ENCODE measurements at places on chromosomes 12 and 14.
A peak's percentile ranks its signal among the peaks of the same experiment; 100 is the strongest.

GRCh38 chr12:15201056-15201455 is 20.2 kb downstream of the RERG start:
- DNase-seq = no peak

DNA sequence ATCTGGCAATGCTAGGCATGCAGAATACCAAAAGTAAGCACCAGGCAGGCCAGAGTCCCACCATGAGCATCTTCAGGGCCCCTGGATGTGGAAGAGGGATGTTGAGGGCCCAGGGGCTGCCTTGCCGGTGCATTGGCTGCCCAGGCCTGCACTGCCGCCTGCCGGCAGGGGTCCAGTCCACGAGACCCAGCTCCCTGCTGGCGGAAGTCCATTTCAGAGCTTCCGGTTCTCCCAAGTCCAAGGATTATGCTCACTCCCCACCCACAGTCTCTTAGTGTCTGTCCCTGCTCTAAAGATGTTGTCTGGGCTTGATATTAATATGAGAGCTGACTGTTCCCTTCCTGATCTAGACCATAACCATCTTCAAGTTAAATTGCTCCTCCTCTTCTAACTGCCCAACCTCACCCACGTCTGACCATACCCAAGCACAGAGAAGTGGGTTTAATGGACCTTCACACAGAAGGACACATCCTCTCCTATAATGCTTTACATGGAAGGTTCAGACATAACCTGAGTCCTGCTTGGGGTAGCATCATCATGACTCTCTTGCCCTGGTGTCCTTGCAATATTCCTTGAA is 117.4 kb downstream of the DAD1 start:
- peak; percentile 58 for DNase-seq

DNA sequence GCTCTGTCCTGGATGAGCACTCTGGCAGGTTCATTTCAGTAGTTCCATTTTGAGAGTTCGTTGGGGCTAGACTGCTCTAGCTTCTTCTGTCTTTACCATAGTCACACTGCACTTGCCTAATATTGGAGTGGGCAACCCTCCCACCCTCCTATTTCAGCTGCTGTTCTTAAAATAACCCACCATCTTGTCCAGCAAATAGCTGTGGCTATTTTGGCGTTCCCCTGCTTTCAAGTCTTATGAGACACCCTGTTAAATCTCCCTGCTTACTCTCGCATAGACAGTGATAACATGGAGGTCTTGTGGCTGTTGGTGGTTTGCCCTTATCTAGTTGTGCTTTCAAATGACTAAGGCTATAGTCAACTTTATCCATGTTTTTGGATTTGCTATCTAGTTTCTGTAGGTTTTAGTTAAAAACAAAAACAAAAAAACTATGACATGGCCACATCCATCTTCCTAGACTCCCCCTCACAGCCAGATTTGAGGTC is 65.5 kb downstream of the LRP6 start:
- no peak for DNase-seq

GRCh38 chr14:88348546-88348945 is 25.5 kb upstream of the KCNK10 start:
- DNase-seq = no peak

DNA sequence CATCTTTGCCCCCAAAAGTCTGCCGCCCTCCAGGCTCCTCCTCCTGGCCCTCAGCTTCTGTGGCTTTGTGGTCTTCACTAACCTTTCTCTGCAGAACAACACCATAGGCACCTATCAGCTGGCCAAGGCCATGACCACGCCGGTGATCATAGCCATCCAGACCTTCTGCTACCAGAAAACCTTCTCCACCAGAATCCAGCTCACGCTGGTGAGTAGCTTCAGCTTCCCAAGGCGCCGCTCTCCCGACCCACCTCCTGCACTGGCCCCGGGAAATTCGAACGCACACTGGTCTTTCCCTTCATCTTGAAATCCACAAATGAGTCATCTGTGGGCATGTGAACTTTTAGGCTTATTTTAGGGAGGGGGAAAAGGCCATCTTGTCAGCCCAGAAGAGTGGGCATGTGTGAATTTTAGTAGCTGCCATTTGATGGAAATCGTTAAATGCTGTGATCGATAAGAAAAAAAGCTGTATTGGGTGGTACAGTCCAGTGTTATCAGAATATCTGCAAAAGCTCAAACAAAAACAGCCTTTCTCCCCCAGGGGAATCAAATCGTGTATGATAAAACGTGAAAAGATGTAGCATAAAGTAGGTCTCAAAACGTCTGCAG is 700 bp downstream of the SLC35E3 start:
- DNase-seq = peak; percentile 69

DNA sequence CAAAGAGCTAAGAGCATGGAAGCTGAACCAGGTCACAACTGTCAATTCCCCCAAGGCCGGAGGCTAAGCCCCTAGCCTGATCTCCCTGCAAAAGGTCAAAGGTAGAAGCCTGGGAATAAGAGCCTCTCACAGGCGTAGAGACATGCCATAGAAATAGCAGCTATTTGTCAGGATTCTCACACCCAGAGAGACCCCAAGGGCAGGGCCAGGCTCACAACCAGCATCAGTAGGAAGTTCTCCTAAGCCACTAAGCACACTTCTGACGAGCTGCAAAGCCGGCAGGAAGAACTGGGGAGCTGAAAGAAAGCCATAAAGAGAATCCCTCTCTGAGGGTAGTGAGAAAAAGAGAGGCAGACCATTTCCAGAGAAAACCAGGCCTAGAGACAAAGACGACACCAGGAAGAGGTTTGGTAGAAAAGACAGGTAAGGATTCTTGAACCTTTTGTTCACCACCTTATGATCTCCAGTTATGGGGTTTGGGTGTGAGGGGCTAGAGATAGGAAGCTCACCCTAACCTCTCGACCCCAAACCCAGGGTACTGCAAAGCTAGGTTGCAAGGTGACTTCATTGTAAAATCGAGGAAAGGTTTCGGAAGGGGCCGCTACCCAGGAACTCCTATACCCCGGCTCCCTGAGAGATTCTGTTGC is 1.0 kb downstream of the SMARCC2 start:
- DNase-seq = peak; percentile 20

GRCh38 chr14:86938320-86938719 is 1054.7 kb downstream of the GALC start:
- peak; percentile 62 for DNase-seq

- DNase-seq = no peak
Measured at GRCh38 chr12:70534466-70534865, 102.8 kb downstream of the PTPRB start.

GRCh38 chr12:54378796-54379397 is 5.6 kb downstream of the ZNF385A start:
- peak; percentile 74 for DNase-seq

- no peak for DNase-seq
Measured at GRCh38 chr14:56708704-56709103, 101.6 kb downstream of the OTX2 start.

GRCh38 chr12:50564237-50564947 is 59.6 kb downstream of the DIP2B start:
- no peak for DNase-seq

- no peak for DNase-seq
Measured at GRCh38 chr12:80830533-80831088, 107.1 kb downstream of the LIN7A start.

DNA sequence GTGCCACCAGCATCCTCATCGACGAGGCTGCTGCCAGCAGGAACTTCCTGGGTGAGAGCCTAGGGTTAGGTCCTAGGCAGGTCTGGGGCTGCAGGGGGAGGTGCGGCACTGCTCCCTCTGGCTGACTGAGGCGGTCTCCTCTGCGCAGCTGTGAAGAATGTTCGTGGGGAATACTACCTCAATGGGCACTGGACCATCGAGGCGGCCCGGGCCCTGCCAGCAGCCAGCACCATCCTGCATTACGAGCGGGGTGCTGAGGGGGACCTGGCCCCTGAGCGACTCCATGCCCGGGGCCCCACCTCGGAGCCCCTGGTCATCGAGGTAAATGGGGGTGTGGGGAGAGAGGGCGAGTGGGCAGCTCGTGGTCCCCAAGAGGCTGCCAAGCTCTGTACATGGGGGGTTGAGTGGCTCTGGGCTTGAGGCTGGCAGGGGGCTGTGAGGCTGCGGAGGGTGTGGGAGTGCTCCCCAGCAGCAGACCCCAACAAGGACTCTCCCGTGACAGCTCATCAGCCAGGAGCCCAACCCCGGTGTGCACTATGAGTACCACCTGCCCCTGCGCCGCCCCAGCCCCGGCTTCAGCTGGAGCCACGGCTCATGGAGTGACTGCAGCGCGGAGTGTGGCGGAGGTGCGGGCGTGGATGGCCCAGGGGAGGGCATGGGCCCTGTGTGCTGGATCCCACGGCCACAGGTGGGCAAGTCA is 14.4 kb downstream of the PAPLN start:
- no peak for DNase-seq

DNA sequence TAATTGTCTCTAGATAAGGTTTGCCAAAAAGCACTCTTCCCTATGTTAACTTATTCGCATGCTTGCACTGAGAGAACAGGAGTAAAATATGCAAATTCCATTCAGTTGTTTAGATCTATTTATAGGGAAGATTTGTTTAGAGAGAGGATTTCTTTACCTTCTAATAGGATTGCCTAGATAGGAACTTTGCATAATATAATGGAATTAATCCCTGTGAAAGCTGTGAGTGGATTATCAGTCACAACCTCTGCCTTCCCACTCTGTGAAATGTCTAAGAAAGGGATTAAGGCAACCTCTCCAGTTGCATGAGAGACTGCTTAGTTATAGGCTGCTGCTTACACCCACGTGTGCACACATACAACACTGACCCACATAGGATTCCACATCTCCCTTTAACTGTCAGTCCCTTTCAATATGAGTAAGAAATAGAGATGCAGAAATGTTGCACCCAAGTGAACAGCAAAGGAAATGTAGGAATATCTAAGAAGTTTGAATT is 83.2 kb downstream of the ALG10B start:
- no peak for DNase-seq

DNA sequence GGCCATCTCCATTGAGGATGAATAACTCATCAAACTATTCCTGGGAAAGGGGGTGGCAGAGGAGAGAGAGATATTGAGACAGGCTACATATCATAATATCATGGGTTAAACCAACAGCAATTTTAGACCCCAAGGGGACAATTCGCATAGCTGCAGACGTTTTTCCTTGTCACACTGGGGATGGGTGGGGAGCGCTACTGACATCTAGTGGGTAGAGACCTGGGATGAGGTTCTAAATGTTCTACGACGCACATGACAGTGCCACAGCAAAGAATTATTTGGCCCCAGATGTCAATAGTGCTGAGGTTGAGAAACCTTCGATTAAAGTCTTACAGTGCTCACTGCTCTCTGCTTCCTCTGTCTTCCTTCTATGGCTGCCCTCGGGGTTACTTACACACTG is 425.6 kb downstream of the NRXN3 start:
- no peak for DNase-seq

DNA sequence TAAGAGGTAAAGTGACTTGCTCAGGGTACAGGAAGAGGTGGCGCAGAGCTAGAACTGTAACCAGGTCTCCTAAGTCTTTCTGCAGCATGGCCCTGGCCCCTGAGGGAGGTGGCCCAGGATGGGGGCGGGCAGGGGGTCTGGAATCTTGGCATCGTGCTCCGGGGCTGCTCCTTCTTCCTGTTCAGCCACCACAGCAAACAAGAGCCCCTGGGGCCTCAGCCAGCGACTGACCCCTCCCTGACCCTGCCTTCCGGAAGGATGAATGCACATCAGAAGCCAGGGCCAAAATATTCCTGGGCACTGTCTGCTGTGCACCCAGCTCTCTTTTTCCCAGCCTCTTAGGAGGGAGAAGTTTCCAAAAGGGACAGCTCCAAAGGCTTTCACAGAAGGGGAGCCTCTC is 242.8 kb downstream of the DPF3 start:
- DNase-seq = no peak

DNA sequence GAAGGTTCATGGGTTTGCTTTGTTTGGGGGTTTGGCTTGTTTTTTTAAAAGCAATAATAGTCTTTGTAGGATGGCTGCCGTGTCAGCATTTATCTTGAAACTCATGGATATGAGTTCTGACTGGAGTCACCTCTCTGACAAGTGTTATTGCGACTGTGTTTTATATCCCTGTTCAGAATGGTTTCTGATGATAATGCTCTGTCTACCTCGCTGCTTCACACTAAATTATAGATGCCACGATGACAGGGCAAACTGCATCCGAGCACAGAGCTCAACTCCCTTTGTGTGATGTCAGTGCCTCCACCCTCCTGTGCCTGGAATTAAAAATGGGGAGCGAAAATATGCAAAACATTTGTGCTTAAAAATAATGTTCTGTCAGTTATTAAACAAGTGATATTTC is 250.8 kb downstream of the EGLN3 start:
- no peak for DNase-seq

GRCh38 chr14:99462210-99462609 is 18.4 kb downstream of the SETD3 start:
- DNase-seq = no peak

DNA sequence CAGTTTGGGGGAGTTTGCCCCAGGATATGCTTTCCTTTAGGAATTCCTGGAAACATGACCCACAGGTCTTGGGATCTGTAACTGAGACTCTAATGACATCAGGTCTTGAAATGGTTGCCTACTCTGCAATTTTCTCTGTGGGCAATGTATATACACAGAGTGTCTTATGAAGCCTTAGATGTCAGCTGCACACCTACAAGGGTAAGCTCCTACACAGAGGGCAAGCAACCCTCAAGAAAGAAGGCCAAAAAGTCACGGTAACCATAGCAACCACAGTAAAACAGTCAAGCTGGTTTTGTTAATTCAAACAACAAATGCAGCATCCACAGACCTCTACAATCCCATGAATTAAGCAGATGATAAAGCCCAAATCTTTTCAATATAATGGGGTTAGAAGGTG is 293.0 kb downstream of the SSPN start:
- no peak for DNase-seq

GRCh38 chr14:71688576-71688975 is 243.7 kb upstream of the RGS6 start:
- DNase-seq = peak; percentile 83

GRCh38 chr12:15526033-15526432 is 203.7 kb downstream of the PTPRO start:
- DNase-seq = no peak

- DNase-seq = peak; percentile 31
Measured at GRCh38 chr12:19998411-19998810, 369.9 kb upstream of the PDE3A start.

DNA sequence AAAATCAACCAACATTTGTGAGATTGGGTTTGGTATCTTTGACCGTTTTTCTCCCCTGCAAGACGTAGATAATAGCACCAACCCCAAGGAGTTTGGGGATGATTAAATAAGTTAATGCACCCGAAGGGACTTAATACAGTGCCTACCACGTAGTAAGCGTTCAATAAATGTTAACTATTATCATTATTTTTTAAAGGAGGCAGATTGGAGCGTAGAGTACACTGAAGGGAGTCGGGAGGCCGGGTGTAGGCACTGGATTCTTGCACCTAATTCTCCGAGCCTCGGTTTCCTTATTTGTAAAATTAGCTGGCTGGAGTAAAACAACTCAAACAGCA is 367 bp upstream of the FRS2 start:
- no peak for DNase-seq

- no peak for DNase-seq
Measured at GRCh38 chr12:68761901-68762630, 16.1 kb downstream of the SLC35E3 start.

- DNase-seq = no peak
Measured at GRCh38 chr12:90987520-90987919, 17.3 kb downstream of the EPYC start.

GRCh38 chr12:69330475-69331473 is 17.4 kb upstream of the LYZ start:
- peak; percentile 86 for DNase-seq

- peak; percentile 95 for DNase-seq
Measured at GRCh38 chr12:93569656-93570551, 2.6 kb upstream of the SOCS2 start.

GRCh38 chr14:90661866-90662265 is 154.4 kb downstream of the TTC7B start:
- no peak for DNase-seq

All from small intestine (tissue), 16 donors.